ENCODE measurements at places on chromosomes 6 and 20. TPM values are rescaled to one million over a fixed set of nuclear protein-coding genes. Genes with fewer than 3 reads are reported as not detected.

DNA sequence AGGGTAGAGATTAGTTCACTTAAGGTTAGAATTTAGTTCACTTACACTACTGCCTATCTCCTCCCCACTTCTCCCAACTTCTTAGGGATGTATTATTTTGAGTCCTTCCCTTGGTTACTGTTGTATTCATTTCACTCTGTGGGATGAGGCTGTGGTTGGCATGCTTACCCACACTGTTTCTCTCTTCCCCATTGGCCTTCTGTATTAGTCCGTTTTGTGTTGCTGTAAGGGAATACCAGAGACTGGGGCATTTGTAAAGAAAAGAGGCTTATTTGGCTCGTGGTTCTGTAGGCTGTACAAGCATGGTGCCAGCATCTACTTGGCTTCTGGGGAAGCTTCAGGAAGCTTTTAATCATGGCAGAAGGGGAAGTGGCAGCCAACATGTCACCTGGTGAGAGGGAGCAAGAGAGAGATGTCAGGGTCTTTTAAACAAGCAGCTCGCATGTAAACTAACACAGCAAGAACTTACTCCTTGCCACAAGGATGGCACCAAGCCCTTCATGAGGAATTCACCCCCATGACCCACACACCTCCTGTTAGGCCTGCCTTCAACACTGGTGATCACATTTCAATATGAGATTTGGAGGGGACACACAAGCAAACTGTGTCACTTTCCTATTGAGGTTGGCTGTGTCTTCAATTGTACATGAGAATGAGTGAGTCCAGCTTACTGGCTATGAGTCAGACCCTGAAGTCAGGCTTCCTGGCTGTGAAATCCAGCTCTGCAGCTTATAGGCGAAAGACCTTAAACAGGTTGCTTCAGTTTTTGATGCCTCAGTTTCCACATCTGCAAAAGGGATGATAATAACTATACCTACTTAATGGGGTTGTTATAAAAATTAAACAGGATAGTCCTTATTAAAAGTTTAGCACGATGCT lies 53.3 kb downstream of the SYNDIG1 start:
- DNase-seq: no peak

GRCh38 chr6:35552285-35552917 lies 39.7 kb upstream of the TULP1 start:
- peak; percentile 15 for DNase-seq

DNA sequence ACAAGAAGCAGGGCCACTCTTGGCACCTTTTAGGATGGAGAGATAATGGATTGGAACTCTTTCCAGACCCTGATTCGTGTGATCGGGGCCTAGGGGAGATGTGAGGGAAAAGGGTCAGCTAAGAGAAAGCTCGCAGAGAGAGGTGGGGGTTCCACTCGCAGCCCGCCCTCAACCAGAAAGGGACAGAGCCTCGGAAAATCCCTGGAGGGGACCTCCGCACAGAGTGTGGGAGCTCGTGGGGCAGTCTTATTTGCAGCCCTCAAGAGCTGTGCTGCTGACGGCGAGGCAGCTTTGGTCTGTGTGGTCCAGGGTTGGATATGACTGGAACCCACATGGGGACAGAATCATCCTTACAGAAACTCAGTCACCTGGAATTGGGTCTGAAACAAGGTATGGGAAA lies 184.3 kb upstream of the PMEPA1 start:
- no peak for DNase-seq

The SIRPD gene
- total RNA-seq: 1.1 TPM

The EFCAB8 gene
- 0.18 TPM for total RNA-seq

DNA sequence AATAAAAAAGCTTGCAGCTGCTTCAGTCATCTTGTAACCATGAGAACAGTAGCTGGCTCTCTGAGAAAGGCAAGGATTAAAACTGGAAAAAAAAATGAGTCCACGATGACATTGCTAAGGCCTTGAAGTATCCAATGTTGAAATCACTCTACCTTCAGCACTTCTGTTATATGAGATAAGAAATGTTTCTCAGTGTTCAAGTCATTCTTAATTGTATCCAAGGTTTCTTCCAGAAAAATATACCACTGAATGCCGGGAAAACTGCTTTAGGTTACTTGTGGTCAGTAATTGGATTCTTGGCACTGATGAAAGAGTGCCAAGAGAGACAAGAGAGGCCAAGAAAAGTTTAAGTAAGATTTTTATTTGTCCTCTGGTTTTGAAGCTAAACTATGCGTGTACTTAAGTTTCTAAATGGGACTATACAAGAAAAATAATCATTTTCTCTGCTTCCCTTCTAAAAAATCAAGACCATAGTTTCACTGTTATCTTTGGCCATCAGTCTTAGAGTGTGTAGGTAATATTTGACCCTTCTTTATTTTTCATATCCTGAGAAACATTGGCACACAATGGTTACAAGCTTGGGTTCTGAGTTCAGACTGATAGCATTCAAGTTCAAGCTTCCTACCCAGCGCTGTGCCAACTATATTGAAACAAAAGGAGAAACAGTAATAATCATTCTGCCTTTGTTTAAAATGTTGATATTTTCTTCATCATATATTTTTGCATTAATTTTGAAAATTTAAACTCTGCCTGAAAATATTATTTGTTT lies 84.6 kb downstream of the TRDN start:
- no peak for DNase-seq

DNA sequence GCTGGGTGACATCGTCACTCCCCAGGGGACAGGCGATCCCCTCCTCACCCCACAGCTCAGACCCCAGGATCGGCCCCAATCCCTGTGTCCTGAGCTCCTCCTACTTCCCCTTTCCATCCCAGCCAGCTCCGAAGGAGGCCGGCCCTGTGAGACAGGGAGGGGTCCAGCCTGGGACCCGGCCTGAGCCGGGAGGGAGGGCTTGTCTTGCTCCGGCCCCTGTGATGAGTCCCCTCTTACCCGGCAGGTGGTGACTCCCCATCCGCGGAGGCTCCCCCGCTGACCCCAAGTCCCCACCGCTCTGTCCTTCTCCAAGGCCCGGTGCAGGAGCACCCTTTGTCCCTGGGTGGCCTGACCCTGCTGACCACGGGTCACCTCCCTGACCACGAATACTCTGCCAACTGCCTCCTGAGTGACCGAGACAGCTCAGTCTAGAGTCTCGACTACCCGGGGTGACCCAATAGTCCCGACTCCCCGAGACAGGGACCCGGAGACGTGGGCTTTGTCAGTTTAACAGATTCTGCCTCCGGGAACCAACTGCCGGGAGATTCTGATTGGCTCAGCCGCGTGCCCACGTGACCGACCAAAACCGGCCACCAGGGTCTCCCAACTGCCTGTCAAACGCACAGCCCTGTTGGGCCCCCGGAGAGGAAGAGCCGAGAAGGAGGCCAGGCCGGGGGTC lies 187.4 kb upstream of the PROKR2 start:
- no peak for DNase-seq

DNA sequence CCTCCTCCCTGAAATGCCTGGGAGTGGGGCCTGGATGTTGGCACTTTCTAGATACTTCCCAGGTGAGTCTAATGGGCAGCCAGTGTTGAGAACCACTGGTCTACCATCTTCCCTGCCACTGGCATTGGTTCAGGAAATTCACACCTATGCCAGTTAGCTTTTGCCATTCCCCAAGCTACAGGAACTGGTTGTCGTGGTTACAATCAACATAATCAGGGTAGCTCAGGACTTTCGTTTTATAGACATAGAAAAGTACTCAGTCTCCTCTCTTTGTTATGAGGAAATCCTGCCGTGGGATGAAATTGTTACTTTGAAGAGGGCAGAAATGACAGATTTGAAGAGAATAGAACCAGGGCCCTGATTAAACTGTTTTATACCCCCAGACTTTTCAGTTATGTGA lies 127.9 kb upstream of the FOXO3 start:
- DNase-seq: no peak

GRCh38 chr6:111718326-111718725 lies 112.6 kb upstream of the TRAF3IP2 start:
- no peak for DNase-seq

DNA sequence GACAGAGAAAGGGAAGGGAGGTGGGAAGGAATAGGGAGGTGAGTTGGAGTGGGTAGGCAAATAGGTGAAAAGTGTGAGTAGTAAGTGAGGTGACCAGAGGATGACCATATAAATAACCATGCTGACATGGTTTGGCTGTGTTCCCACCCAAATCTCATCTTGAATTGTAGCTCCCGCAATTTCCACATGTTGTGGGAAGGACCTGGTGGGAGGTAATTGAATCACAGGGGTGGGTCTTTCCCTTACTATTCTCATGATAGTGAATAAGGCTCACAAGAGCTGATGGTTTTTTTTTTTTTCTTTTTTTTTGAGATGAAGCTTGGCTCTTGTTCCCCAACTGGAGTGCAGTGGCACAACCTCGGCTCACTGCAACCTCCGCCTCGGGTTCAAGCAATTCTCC lies 21.5 kb upstream of the SMIM13 start:
- DNase-seq: no peak

The SLC2A10 gene
- total RNA-seq: not detected

The L3MBTL1 gene
- 5.6 TPM for total RNA-seq

The CFAP206 gene
- not detected for total RNA-seq

- DNase-seq: no peak
These were observed 10.5 kb upstream of the KIAA1755 start for GRCh38 chr20:38270869-38271605.

The HRH3 gene
- total RNA-seq: not detected

- DNase-seq: no peak
These were observed 5.0 kb upstream of the PXDC1 start for GRCh38 chr6:3756546-3756945.

The RBPJL gene
- total RNA-seq: not detected

DNA sequence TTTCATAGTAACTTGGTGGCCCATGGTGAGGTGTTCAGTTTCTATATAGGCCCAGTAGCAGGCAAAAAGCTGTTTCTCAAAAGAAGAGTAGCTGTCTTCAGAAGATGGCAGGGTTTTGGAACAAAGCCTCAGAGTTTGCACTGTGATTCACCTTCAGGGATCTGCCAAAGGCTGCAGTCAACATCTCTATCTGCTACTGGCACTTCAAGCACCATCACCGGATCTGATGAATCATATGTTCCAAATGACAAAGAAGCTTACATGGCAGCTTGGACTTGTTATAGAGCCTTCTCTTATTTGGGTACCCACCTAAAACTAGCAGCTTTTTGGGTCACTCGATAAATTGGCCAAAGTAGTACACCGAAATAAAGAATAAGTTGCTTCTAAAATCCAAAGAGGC lies 39.5 kb downstream of the PKIB start:
- no peak for DNase-seq

The ZNF165 gene
- total RNA-seq: 2.5 TPM

- no peak for DNase-seq
These were observed 833.8 kb upstream of the CITED2 start for GRCh38 chr6:140208286-140208685.

DNA sequence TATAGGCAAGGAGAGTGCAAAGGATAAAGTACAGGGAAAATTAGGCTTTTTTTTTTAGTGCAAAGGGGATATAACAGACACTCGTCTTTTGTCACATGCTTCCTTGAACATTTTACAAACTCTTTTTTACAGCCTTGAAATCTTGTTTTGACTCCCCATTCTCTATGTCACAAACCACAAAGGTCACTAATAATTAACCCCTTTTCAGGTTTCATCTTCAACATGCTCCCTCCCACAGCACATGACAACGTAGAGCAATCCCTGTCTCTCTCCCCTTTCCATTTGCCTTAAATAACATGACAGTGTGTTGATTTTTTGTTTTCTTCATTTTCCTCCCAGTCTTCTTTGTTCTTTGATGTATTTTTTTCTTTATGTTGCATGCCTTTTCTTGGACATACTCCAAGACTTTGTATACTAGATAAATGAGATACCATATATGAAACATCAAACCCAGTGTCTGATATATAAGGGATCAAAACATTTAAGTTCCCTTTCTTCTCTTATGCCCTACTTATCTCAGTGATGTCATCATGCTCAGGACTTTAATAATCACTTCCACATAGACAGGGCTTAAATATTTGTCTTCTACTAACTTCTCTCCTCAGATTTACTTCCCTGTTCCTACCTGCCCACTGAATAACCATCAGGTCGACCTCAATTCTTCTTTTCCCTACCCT lies 378.7 kb upstream of the HSF2 start:
- DNase-seq: peak; percentile 13

The FBXO5 gene
- 35.6 TPM for total RNA-seq

Data from GM12878 (cell line).